Fibroblast of lung (primary cell): ENCODE measurements at places on chromosomes 4 and X.

DNA sequence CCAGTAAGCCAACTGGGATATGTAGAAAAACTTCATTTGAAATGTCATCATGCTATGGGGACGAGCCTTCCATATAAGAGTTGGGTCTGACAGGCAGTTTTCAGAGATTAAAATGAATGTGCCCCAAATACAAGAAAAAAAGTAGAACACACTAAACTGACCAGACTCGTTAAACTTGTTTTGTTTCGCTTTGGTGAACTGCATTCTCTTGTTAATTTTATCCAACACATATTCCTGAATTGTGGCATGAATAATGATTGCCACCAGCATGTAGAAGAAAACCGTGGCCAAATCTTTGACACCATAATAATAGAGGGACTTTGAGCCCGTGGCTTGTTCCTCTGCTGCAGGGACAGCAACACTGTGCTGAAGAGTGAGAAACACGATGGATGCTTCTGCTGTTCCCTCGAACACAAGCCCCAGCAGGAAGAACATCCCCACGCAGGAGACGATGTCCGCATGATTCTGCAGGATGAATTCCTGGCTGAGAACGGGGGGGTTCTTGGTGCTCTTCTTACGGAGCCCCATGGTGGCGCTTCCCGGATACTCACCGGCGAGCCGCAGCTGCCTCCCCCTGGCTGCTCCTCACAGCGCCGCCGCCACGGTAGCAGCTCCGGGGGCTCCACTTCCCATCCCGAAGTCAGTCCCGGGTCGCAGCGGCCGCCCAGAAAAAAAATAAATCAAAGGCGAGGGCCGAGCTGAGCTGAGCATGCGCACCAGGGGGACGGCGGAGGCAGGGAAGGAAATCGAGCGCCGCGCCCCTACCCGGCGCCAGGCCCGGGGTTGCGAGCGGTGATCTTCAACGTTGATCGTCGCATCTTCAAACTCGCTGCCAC is at the start of gene TRAM1L1:
Gene TRAM1L1 (minus strand): TSS at position 711 of the 836 bp plus-strand sequence. CDS start 183 bp downstream, at position 528.
- DNase-seq: peak; percentile 76

DNA sequence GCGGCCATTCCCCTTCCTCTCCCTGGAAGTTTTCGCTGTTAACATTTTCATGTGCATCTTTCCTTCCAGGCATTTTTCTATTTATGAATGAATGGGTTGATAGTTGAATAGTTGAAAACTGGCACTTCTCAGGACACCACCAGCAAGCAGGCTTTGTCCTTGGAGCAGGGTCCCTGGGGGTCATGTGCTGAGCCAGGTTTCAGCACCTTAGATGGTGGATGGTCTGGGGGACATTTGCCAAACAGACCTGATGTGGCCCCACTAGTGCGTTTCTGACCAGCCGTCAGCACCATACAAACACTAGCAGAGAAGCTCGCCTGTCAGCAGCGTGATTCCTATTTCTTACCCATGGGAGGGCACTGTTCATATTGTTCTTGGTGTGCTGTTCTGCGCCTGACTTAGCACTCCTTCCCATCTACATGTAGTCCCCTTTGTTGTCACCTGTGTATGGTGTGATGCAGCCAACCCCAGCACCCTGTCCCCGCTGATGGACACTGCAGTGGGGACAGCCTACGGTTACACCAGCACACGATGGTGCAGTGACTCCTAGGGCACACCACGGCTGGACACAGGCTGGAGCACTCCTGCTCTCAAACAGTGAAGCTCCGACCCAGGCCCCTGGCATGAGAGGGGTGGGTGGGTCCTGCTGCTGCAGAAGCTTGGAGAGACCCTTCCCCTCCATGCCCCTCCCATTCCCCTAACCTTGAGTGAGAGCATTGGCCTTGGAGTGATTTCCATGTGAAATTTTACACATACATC is 27.2 kb upstream of the WFS1 start:
- no peak for DNase-seq

GRCh38 chr4:71009890-71010588 is 16.6 kb downstream of the DCK start:
- DNase-seq: peak; percentile 70

- DNase-seq: peak; percentile 93
Observed at GRCh38 chrX:3262901-3263300, 83.6 kb downstream of the MXRA5 start.

- no peak for DNase-seq
Observed at GRCh38 chr4:56288663-56289062, 98.6 kb downstream of the AASDH start.

- DNase-seq: peak; percentile 49
Observed at GRCh38 chr4:155085843-155086530, 122.4 kb upstream of the NPY2R start.

GRCh38 chr4:57314636-57315035 is 204.5 kb upstream of the IGFBP7 start:
- no peak for DNase-seq

DNA sequence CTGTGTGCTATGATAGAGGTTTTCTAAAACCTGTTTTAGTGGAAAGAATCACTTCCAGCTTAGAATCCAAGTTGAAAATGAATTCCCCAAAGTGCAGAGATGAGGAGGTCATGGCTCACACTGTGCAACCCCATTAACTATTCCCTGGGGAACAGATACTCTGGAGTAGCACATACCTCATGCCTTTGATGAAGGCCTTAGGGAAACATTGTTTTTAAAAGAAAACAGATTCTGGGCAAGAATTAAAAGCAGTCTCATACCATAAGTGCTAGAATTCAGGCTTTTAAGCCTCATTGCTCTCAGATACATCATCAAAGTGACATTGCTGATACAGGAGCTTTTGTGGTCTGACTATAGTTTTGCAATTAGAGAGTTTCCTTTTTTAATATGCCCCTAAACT is 115.1 kb downstream of the NDST4 start:
- DNase-seq: no peak

DNA sequence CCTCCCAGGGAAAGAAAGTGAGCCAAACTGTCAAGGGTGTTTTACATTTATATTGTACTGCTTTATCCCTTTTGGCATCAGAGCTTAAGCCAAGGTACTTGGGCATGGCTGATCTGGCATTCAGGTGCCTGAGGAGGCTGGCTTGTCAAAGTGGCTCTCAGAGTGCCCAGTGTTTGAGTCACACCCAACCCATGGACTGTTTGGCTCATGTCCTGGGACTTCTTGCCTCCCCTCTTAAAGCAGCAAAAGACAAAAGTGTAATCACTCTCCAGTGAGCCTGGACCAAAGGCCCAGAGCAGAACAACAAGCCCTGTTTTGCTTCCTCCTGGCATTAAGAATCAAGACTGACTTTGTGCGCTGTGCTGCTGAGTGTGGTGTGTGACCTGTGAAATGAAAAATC is 311.7 kb upstream of the TAPT1 start:
- no peak for DNase-seq

GRCh38 chrX:140391313-140391712 is 113.6 kb downstream of the SOX3 start:
- no peak for DNase-seq

DNA sequence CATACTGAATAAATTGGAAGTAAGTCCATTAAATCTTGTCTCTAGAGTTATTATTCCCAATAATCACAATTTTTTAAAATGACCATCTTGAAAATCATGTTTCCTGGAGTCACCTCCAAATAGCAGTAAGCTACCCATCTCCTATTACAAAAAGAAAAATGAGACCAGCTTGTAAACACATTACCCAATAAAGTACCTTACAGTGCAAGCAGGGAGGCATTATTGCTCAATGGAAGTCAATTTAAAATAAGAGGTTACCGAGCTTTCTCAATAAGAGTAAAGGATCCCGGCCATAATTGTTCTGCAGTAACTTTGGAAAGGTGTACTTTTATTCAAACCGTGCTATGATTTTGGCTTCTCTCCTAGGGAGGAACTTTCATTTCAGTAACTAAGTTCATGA is 78.0 kb downstream of the DMD start:
- DNase-seq: no peak

GRCh38 chrX:69546978-69547377 is 42.9 kb downstream of the NALF2 start:
- DNase-seq: no peak

DNA sequence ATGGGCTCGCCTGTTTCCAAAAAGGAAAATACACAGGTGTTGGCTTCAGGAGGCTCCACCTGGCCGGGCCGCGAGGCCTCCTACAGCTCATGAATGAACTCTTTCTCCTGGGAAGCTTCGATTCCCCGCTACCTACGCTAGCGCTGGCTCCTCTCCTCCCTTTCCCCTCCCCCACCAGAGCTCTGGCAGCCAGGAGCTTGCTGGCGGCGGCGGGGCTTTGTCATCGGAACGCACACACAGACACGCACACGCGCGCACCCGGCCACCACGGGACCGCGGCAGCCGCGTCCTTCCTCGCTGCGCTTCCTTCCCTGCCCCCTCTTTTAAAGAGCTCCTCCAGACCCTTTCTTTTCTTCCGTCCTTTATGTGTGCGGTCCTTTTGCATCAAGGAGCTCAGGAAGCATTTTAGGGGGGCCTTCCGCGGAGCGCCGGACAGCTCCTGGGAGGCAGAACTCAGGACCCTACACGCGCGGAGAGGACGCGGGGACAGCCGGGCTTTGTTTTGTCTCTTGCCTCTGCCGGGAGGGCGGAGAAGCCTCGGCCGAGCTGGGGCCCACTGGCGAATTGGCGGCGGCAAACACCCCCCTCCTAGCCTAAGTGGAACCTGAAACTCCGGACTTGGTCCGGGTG is 70.2 kb upstream of the BCOR start:
- DNase-seq: no peak

GRCh38 chr4:181365671-181366070 is 877.5 kb upstream of the TENM3 start:
- DNase-seq: no peak

DNA sequence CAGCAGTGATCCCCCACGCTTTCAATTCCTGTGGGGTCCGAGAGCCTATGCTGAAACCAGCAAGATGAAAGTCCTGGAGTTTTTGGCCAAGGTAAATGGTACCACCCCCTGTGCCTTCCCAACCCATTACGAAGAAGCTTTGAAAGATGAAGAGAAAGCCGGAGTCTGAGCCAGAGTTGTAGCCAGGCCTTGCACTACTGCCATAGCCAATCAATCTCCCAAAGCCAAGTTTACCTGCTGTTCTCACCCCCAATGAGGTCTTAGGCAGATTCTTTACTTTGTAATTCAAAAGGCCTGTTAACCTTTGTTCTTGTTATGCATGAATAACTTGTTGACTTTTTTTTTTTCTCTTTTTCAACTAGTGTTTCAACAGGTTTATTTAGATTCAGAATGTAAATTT is 4.0 kb downstream of the MAGEB2 start:
- DNase-seq: no peak

DNA sequence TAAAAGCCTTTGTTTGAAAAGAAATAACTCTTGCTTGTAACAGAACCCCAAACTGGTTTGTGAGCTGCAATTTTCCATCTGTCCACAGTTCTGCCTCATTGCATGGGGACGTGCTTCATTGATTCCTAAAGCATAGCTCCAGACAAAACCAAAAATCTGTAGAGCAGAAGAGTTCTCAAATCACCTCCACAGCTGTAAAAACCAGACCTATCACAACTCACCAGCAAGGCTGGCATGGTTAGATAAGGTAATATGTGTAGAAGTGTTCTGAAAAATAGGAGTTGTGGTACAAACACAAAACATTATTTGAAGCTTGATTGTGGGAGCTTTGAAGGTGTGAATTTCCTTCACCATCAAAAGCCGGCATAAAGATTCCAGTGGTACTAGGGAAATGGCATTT is 12.5 kb upstream of the RAB28 start:
- no peak for DNase-seq
